ENCODE measurements at places on chromosomes 12 and 14.
A peak's percentile ranks its signal among the peaks of the same experiment; 100 is the strongest.

DNA sequence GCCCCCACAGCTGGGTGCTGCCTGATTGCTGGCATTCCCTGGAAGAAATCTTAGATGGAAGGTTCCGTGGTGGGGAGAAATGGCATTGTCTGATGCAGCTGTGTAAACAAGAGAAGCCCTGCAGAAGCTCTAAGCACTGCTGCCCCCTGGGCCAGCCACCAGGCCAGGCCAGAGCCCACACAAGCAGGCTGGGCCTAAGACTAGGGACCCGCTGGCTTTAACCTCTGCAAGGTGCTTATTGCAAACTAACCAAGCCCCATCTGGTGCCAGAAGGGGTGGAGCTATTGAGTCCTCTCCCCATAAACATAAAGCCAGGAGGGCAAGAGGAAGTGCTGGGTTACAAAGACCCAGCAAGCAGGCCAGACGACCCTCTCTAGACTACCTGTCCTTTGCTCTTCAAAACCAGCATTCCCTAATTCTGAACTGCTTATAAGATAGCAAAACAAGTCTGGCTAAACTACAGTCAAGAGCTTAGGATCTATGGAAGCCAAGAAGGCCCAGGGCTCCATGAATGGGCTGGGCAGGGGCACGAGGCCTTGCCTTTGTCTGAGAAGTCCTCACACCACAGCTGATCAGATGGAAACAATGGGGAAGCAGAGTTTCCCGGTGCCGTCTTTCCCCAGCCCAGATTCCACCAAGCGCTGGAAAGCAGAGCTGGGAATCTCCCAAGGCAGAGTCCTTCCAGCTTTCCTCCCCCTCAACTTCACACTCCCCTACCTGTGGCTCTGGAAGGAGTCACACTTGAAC is 28.8 kb downstream of the P2RX4 start:
- no peak for DNase-seq

- DNase-seq: no peak
Observed at GRCh38 chr12:111143271-111143670, 222.9 kb upstream of the MYL2 start.

- peak; percentile 7 for DNase-seq
Observed at GRCh38 chr14:77409131-77409533, 14.2 kb downstream of the NOXRED1 start.

GRCh38 chr12:94062796-94063635 is 85.4 kb upstream of the PLXNC1 start:
- DNase-seq: no peak

DNA sequence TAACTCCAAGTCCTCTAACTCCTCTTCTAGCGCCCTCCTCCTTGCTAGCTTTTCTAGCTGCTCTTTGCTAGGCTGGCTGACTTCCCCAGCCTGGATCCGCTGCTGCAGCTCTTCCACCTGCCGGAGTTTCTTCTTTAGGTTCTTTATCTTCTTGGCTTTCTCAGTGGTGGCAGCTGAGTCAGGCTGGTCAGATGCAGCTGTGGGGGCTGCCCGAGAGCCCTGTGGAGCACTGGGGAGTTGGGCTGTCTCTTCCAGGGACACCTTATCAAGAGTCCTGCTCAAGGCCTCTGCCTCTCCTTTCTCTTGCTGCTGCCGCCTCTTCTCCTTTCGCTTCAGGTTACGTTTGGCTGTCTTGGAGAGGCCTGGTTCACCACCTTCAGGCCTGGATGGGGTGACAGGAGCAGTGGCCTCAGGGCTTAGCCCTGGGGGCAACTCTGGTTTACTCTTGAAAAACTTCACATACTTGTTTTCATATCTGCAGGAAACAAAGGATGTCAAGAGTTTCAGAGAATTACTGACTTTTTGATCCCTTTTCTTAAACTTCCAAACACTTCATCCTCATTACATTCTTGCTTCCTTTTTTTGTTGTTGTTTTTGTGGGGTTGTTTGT is 25.7 kb downstream of the PYM1 start:
- DNase-seq: no peak

- peak; percentile 88 for DNase-seq
Observed at GRCh38 chr12:120677765-120678473, 9.0 kb upstream of the MLEC start.

DNA sequence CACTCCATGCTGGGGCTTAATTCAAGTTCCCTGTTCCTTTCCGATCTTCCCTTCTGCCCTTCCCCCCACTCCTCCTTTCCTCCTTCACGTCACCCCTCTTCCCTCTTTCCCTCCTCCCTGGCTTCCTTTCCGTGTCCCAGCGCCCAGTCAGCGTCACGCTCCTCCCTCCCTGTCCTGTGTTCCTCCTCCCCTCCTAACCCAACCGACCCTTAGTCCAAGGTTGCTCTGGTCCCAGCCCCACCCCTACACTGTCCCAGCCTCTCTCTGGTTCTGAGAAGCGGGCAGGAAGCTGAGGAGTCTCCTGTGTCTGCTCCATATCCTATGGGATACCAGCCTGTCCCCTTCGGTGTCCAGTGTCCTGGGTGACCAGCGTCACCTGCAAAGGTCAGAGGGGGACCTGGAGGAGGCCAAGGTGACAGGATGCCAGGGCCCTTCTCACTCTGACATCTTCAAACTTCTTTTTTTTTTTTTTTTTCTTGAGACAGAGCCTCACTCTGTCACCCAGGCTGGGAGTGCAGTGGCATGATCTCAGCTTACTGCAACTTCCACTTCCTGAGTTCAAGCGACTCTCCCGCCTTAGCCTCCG is 56.2 kb upstream of the TSPAN9 start:
- no peak for DNase-seq

DNA sequence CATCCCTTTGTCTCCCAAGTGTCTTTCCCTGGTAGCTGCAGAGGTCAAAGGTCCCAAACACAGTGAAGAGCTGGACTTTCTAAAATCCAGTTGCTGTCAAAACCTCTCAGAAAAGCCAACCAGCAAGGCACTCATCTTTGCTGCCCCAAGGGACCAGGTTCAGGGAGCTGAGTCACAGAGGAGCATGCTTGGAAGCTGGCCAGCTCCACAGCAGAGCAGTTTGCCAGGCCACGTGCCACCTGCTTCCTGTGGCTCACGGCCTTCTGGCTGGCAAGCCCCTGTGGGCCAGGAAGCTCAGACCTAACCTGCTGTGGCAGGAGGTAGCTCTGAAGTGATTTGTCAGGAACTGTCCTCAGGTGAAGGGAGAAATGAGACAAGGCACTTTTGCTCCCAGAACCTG is 3.6 kb downstream of the ISCU start:
- DNase-seq: peak; percentile 71

DNA sequence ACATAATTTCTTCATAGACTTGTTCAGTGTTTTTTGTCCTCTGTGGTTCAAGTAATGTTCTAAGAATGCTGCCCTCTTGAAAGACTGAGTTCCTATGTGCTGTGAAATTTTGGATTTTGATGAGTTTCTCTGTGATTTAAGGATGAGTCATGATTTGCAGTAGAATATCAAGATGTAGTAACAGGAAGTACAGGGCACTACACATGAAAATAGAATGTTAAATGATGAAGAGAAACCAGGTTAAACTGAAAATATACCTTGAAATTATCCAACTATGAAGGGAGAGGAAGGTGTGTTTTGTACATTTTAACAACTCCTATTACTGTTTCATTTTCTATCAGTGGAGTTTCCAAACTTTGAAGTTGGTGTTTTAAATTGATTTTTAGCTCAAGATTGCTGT is 4.8 kb downstream of the ELK3 start:
- DNase-seq: no peak

DNA sequence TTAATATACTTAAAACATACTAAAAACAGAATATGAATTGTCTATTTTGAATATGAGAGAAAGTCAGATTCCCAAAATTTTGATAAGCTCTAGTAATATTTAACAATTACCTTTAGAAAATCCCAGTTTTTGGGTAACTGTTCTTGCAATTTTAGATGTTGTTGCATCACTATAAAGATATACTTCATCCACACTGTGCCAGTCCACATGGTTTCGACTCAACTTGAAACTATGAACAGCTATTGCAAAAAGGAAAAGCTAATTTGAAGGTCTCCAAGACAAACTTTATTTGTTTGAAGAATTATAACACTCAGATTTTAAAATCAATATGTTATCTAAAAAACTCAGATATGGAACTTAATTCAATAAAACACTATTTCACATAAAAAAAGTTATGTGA is 59.9 kb downstream of the DDHD1 start:
- DNase-seq: no peak

DNA sequence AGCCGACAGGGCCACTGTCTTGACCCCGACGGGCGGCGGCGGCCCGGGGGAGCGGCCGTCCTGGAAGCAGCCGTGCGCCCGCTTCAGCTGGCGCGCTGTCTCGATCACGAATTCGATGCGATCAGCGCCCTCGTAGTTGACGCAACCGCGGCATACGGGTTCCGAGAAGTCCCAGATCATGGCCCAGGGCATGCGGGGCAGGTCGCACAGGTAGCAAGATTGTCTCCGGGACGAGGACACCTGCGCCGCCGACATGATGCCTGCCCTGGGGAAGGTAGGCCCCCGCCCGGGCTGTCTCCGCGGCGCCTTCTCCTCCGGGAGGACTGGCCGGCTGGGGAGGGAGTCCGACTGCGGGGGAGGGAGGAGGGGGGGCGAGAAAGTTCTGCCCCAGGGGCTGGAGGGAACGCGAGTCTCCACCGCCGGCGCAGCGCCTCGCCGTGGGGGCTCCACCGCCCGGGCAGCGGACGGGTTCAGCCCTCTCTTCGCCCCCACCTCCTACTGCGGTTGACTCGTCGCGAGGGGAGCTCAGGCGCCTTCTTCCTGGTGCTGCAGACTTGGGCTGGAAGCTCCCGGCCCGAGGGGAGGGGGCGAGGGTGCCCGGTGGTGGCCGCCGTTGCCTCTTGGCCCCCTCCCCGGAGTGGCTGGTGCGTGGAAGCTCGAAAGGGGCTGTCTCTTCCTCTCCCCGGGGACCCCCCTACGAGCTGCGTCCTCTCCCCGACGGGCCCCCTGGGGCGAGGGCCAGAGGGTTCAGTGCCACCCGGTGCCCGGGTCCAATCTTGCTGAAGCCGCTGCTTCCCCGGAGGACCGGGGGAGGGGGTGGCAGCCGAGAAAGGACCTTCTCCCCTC is 747 bp downstream of the IRF2BPL start:
- peak; percentile 56 for DNase-seq

GRCh38 chr14:83162361-83162929 is 1628.8 kb upstream of the SEL1L start:
- DNase-seq: no peak

DNA sequence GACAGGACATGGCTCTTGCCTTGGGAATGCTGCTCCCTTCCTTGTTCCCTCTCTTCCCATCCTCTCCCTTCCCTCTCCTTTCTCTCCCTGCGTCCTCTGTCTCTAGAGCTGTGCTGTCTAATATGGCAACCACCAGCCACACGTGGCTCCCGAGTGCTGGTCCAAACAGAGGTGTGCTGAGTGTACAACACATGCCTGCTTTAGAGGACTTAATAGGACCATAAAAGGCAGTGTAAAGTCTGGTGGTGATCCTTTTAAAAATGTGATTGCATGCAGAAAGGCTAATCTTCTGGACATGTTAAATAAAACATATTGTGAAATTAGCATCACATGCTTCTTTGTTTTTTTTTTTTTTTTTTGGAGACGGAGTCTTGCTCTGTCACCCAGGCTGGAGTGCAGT is 87.2 kb downstream of the ESRRB start:
- no peak for DNase-seq

DNA sequence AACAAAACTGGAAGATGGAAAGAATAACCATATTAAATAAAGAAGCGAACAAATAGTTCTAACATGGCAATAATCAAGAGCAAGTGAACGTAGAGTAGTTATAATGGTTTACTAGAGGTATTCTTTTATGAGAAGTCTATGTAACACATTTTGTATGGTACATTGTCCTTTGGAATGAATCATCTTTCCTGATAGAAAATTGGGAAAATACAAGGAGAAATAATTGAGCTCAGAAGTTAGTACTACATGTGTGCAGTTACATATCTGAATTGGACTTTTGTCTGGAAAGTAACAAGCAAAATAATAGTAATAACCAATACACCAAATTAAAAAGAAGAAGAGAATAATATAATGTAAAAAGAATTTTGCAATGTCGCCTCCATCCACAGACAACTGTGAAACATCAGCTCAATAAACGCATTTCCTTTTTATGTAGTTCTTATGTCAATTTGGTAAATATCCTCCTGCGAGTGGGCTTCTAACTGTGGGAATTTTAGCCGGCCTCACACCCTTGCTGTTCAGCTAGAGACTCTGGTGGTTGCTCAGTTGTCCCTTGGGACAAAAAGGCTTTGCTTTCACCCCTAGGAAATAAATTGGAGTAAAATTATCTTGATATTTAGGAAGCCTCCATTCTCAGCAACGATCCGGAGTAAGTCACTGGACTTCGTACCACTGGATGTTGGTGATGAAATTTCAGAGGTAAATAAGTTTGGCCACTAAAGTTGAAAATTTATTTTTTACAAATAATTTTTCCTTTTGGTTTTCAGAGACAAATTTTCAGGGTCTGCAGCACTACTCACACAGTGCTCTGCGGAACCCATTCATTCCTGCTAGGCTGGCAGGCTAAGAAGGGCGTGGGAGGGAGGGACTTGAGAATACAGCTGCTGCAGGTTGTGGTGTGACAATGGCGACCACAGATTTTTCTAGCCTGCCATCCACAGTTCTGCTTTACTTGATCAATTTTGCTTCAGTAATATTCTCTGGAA is 1.1 kb upstream of the TUBA1A start:
- DNase-seq: no peak

GRCh38 chr12:105706321-105706972 is 376.0 kb downstream of the C12orf75 start:
- no peak for DNase-seq

DNA sequence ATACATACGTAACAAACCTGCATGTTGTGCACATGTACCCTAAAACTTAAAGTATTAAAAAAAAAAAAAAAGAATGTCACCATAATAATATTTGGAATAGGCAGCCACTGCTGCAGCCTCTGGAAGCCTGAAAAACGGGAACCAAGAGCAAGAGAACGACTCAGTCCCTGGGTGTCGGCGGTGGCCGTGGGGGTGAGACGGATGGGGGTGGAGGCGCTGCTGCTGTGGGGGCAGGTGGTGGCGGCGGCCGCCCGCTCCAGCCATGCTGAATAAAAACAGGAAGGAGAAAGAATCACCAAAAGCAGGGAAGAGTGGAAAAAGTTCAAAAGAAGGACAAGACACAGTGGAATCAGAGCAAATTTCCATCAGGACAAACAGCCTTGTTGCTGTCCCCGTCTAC is 46.9 kb downstream of the ZFYVE21 start:
- DNase-seq: no peak

DNA sequence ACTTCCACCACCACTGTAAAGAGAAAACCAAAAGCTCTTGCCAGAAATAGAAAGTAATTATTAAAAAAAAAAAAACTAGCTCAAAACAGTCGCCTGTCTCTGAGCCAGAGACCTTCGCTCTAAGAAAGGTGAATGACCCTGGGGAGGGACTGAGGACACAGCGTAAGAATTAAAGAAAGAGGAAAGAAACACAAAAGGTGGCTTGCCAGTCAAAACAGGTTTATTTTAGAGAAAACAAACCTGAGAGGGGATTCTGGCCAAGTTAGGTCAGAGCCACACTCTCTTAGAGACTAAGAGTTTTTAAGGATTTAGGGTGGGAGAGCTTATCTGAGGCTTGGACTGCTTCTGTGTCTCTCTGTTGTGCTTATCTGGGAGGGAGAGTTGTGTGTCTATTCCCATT is 66.0 kb downstream of the DNAH10 start:
- DNase-seq: no peak

DNA sequence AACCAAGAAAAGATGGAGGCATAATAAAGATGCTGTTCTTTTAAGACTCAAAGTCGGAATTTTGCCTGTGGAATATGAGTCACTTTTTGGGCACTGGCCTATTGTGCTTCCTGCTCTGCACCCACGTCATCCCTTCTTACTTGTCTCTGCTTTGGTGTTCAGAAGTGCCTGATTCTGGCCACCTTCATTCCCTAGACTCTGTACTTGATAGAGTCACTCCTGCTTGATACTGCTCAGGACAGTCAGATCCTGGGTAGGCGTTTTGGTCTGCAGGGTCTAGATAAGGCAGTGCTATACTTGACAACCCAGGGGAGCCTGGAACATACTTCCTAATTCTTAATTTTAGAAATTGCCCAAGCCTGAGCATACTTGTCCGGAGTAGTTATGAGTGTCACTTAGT is 1.9 kb downstream of the LRRK2 start:
- DNase-seq: no peak

All from HT-29 (cell line).